ENCODE measurements at places on chromosomes 7 and 10.

GRCh38 chr10:29876008-29876555, 183.3 kb downstream of the JCAD start:
- no peak for DNase-seq

GRCh38 chr10:80277567-80278250, 11.7 kb downstream of the MAT1A start:
- DNase-seq: no peak

GRCh38 chr10:77195101-77195500, 442.5 kb downstream of the KCNMA1 start:
- DNase-seq: no peak

GRCh38 chr10:89924261-89924660, 222.9 kb downstream of the KIF20B start:
- DNase-seq: no peak

GRCh38 chr7:28957064-28957750, 923 bp downstream of the TRIL start:
- DNase-seq: peak; percentile 59

DNA sequence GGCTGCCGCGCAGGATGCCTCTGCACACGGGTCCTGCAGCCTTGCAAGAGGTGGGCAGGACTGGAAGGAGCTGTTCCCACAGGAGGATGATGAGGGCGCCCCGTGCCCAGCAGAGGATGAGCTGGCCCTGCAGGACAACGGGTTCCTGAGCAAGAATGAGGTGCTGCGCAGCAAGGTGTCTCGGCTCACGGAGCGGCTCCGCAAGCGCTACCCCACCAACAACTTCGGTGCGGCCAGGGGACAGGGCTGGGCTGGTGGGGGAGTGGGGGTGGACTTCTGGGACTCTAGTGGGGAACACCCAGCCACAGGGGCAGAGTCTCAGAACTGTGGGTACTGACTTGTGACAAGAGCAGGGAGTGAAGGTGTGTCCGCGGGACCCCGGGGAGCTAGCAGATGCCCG, 16.0 kb downstream of the ZFYVE27 start:
- no peak for DNase-seq

GRCh38 chr10:80506189-80506575, 31.5 kb upstream of the SH2D4B start:
- no peak for DNase-seq

DNA sequence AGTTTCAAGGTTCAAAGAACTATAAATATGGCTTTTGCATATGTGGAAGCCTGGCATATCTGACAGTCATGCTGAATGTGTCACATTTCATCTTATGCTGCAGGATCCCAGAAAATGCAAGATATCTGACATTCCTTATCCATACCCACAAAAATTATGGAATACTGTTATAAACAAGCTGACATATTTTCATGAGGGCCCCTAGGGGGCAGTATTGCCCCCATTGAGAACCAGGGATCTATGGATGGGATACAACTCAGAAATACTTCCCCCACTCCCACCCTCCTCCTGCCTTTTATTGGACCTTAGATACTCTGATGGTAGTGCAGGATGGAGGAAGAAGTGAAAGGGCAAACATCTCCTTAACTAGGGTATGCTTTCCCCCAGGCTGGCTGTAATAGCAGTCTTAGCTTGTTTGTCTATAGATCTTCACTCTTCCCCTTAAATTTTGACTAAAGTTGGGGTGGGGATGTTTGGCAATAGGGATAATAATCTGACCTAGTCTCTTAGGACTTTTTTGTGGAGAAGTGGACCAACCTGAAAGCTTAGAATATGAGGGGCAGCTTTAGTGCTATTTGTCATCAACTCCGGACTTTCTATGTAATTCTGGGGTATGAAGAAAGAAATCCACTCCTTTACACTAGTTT, 3.5 kb upstream of the GNGT1 start:
- peak; percentile 62 for DNase-seq

DNA sequence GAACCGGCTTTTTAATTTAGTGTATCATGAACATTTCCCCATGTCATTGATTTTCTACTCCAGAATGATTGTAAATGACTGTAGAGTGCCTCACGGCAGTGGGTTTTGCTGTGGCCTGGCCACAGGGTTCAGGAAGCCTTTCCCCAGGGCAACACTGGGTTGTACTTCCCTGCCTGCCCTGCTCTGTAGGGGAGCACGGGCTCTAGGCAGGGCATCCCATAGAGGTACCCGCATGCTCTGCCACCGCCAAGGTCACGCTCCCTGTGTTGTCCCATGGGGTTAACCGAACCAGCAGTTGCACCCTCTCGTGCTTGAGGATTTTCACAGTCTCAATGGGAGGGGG, 63.8 kb downstream of the BPGM start:
- no peak for DNase-seq

Data from hindlimb muscle (tissue), 1 donor.